Neural progenitor cell (in vitro differentiated cells): ENCODE measurements at places on chromosomes 5 and 9. TPM values are rescaled to one million over a fixed set of nuclear protein-coding genes. Genes with fewer than 3 reads are reported as not detected.
A peak's percentile ranks its signal among the peaks of the same experiment; 100 is the strongest.

AK3 gene
- 33.9 and 54.8 TPM in 2 replicates for total RNA-seq

ENTR1 gene
- total RNA-seq, result 34.9 and 52.3 TPM in 2 replicates

ARL14EPL gene
- not detected in 2 replicates for total RNA-seq

DOCK8 gene
- total RNA-seq, result 0.54 and 0.93 TPM in 2 replicates

DNA sequence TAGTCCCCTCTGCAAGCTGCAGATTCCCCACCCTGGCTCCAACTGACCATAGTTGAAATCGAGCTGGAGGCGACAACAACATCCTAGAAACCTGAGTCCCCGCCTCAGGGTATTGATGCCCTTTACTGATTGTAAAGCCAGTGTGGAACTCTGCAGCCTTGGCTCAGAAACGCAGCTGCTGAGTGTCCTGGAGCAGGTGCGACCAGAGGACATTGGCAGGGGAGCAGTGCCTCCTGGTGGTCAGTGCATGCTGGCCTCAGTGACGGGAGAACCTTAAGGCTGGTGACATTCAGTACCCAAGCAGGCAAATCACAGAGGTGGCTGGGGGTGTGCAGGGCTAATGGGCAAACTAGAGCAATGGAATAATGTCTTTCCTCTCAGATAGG is 20.4 kb upstream of the ZNF354B start:
- H3K36me3 ChIP-seq, result no peaks in the 10 kb centered on the region
- H3K4me1 ChIP-seq, result no peaks in the 10 kb centered on the region
- H3K27ac ChIP-seq, result no peak overlapping the region
- no peak overlapping the region for H3K4me3 ChIP-seq

GRCh38 chr9:135951889-135952663 is 9.1 kb downstream of the UBAC1 start:
- peak; percentile 53 for DNase-seq
- peaks cover 6% of the 10 kb centered on the region for H3K4me1 ChIP-seq
- no peak overlapping the region for H3K4me3 ChIP-seq
- no peaks in the 10 kb centered on the region for H3K36me3 ChIP-seq

DNA sequence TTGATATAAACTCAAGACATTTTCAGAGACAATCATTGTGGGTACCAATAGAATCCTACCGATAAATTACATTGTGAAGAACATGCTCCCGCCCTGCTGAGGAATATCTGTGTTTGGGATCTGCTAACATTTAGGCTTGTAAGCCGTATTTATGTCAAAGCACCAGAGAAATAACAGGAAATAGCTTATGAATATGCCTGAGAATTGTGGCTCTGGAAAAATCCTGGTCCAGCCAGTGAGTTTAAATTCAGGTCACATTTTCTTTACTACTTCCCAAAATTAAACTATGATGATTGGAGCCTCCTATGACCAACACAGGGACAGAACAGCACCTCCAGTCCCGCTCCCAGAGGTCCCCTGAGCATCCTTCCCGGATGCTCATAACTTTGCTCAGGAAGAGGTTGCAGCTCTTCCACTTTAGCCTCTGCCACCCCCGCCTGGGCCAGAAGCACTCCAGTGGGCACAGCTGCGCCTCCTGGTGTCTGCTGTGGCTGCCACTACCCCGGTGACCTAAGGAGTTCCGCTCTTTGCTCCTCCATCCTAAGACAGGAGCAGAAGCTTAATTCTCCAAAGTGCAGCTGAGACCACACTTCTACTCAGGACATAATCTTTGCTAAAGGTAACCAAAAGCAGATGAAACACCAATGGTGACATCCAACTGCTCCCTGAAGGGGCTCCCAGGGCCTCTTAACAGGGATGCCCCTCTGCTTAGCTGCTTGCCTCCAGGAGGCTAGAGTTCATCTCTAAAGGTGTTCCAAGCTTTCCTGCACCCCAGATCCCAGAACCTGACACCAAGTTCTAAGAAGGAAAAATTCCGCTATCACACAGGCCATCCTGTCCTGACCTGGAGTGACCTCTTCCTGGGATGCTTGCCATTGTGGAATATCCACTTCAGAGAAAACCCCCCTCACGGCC is 58.8 kb downstream of the SLC1A1 start:
- no peaks in the 10 kb centered on the region for H3K27me3 ChIP-seq
- peak; percentile 76 for DNase-seq
- no peaks in the 10 kb centered on the region for H3K4me1 ChIP-seq
- H3K4me3 ChIP-seq, result no peak overlapping the region
- no peaks in the 10 kb centered on the region for H3K36me3 ChIP-seq
- no peak overlapping the region for H3K27ac ChIP-seq

DNA sequence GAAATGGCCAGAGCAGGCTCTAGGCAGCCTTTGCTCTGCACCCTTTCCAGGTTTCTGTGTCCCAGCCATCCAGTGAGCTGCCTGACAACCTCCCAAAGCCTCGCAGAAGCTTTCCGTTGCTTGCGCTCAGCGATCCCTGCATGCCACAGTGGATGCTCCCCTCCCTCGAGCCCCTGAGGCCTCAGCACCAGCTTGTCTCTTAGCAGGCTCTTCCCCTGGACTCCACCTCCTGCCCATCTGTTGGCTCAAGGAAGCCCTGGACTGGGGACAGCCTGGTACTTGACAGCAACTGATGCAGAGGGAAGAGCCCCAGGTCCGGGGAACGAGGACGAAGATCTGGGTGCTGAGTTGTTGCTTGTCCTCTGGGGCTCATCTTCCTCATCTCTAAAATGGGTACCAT is 23.2 kb downstream of the TSPAN17 start:
- no peak overlapping the region for H3K27ac ChIP-seq
- DNase-seq, result peak; percentile 40
- H3K4me1 ChIP-seq, result peaks cover 6% of the 10 kb centered on the region
- H3K4me3 ChIP-seq, result no peak overlapping the region

GRCh38 chr9:103789686-103790085 is 304.4 kb upstream of the SMC2 start:
- no peak overlapping the region for H3K27ac ChIP-seq
- no peaks in the 10 kb centered on the region for H3K4me1 ChIP-seq
- no peak overlapping the region for H3K4me3 ChIP-seq
- DNase-seq, result peak; percentile 16

DNA sequence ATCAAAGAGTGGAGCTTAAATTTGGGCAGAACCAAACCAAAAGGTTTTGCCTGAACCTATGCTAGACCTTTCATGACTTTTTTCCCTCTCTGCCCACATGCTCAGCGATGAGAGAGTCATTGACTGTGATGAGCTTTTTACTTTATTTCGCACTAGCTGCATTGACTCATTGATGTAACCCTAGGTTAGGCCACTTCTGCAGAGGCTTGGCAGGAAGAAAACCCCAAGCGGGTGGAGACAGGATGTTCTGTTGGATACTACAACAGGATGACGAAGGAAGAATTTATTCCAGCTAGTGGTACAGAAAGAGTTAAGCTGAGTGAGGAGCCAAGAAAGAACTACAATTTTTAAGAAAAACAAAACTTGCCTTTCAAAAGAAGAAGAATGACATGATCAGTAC is 18.4 kb downstream of the AGXT2 start:
- no peak overlapping the region for H3K27ac ChIP-seq
- no peak for DNase-seq
- no peak overlapping the region for H3K4me3 ChIP-seq

- no peak overlapping the region for H3K4me3 ChIP-seq
- H3K36me3 ChIP-seq, result no peaks in the 10 kb centered on the region
- H3K27ac ChIP-seq, result no peak overlapping the region
- H3K27me3 ChIP-seq, result no peaks in the 10 kb centered on the region
These were observed 341.0 kb downstream of the EBF1 start for GRCh38 chr5:158758675-158759074.

- no peaks in the 10 kb centered on the region for H3K4me1 ChIP-seq
- H3K27ac ChIP-seq, result no peak overlapping the region
- H3K36me3 ChIP-seq, result no peaks in the 10 kb centered on the region
- H3K27me3 ChIP-seq, result no peaks in the 10 kb centered on the region
- no peak for DNase-seq
These were observed 107.7 kb upstream of the GRIN3A start for GRCh38 chr9:101846161-101846560.

- no peaks in the 10 kb centered on the region for H3K36me3 ChIP-seq
- no peak overlapping the region for H3K27ac ChIP-seq
- DNase-seq, result no peak
These were observed 24.0 kb downstream of the NKD2 start for GRCh38 chr5:1032551-1033027.

DNA sequence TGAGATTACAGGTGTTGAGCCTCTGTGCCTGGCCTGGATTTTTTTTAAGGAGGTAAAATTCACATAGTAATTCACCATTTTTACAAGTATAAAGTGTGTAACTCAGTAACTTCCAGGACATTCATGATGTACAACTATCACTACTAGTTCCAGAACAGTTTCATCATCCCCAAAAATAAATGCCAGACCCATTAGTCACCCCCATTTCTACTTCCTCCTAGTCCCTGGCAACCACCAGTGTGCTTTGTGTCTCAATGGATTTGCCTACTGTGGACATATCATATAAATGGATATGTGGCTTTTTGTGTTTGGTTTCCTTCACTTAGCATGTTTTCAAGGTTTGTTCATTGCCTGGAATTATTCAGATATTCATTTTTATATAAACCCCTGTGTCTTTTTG is 72.5 kb upstream of the PANK3 start:
- H3K4me3 ChIP-seq, result no peak overlapping the region
- H3K27ac ChIP-seq, result no peak overlapping the region
- H3K36me3 ChIP-seq, result no peaks in the 10 kb centered on the region
- peaks cover 10% of the 10 kb centered on the region for H3K4me1 ChIP-seq

DNA sequence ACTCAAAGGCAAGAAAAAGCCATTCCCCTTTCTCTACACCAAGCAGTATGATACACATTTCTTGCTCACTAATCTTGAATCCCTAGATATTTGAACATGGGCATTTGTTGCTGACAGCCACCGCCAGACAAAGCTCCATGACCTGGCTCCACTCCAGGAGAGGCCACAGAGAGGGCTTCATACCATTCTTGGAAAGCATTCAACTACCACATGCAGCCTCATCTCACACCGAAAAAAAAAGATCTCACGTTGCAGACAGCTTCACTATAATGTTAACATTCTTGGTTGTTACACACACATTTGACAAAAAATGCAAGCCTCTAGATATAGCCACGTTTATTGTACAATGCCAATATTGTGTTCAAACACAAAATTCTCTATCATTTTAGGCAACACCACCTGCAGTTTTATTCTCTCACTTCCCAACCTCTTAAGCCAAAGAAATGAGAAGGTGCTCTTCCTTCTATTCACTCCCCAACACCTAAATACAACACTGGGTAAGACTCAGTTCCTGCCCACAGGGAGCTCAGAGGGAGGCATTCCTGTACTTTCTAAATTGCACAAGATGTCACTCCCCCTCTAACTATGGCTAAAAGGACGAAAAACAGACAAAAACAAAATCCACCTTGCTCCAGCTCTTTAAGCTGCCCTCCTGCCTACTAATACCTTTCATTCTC is 222.4 kb downstream of the TSSK1B start:
- H3K27me3 ChIP-seq, result peaks cover 95% of the 10 kb centered on the region
- H3K36me3 ChIP-seq, result no peaks in the 10 kb centered on the region
- no peak for DNase-seq
- H3K4me1 ChIP-seq, result peaks cover 48% of the 10 kb centered on the region
- H3K4me3 ChIP-seq, result no peak overlapping the region

- H3K27me3 ChIP-seq, result no peaks in the 10 kb centered on the region
- peaks cover 39% of the 10 kb centered on the region for H3K4me1 ChIP-seq
- no peaks in the 10 kb centered on the region for H3K36me3 ChIP-seq
- DNase-seq, result no peak
- no peak overlapping the region for H3K27ac ChIP-seq
These were observed 141.4 kb downstream of the AOPEP start for GRCh38 chr9:94867842-94868312.

DNA sequence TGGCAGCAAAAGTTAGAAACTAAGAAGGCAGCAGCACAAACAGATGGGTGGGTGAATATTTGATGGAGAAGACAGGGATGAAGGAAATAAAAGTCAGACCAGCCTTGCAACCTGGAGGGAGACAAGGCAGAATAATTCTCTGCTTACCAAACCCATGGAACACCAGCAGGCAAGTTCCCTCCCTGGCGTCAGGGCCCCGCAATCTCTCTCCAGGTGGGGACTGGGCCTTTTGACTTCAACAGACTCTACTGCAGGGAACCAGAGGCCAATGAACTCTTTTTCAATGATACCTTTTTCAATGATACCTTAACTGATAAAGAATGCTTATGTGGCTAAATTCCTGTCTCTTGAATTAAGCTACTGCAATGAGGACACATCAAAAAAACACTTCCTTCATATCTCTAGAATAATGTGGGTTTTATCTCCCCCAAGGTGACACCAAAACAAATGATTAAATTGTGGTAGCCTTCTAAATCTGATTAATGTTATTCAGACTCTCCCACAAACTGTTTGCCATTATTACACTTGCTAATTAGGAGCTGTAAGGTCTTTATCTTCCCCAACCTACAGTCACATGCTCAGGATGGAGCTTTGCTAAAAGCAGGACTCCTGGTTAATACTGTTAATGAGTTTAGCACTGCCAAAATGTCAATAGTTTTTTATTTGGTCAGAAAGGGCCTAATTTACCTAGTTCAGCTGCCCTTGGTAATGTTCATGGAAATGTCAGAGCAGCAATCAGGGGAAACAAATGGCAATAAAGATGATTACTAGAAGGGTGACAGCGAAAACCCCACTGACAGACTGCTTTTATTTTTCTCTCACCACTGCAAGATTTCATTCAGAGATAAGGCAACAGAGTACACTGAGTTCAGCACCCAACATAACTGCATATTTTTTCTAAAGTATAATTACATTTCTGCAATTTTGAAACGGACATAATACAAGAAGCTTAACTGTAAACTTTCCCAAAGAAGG is 165.5 kb downstream of the TSSK1B start:
- H3K27me3 ChIP-seq, result no peaks in the 10 kb centered on the region
- H3K4me3 ChIP-seq, result no peak overlapping the region
- H3K4me1 ChIP-seq, result peaks cover 57% of the 10 kb centered on the region
- H3K36me3 ChIP-seq, result no peaks in the 10 kb centered on the region

DNA sequence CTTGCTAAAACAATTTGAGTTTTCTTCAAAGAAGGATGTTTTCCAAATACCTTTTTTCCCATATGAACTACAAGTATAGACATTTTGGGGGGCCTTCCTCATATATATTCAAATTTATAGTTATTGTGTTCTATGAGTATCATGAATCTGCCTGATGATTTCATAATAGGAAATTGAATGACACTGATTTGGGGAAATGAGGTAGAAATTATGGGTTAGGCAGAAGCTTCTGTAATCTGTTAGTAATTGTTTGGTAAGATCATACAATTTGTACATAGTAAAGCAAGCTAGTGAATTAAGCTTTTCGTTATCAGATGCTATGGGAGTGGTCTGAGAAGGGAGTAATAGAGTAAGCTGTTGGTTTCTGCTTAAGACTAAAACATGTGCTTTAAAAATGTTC is 98.0 kb downstream of the TRIO start:
- no peak overlapping the region for H3K27ac ChIP-seq
- H3K36me3 ChIP-seq, result no peaks in the 10 kb centered on the region
- no peaks in the 10 kb centered on the region for H3K27me3 ChIP-seq
- H3K4me3 ChIP-seq, result no peak overlapping the region

DNA sequence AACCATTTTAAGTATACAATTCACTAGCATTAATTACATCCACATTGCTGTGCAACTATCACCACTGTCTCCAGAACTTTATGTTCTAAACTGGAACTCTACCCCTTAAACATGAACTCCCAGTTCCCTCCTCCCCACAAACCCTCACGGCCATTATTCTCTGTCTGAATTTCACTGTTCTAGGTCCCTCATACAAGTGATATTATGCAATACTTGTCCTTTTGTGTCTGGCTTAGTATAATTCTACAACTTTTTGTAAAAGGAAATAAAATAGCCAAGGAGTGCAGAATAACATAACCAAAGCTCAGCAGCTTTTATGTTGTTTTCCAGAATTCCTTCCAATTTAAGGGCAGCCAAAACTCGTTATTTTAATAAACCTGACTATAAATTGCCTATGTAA is 53.2 kb downstream of the NAA35 start:
- DNase-seq, result no peak
- H3K4me1 ChIP-seq, result no peaks in the 10 kb centered on the region
- H3K4me3 ChIP-seq, result no peak overlapping the region
- no peak overlapping the region for H3K27ac ChIP-seq

GRCh38 chr9:122118343-122119165 is 25.4 kb upstream of the TTLL11 start:
- H3K36me3 ChIP-seq, result no peaks in the 10 kb centered on the region
- peaks cover 33% of the 10 kb centered on the region for H3K4me1 ChIP-seq
- DNase-seq, result no peak
